GM18507 (cell line): ENCODE measurements at places on chromosomes 7 and 10.

DNA sequence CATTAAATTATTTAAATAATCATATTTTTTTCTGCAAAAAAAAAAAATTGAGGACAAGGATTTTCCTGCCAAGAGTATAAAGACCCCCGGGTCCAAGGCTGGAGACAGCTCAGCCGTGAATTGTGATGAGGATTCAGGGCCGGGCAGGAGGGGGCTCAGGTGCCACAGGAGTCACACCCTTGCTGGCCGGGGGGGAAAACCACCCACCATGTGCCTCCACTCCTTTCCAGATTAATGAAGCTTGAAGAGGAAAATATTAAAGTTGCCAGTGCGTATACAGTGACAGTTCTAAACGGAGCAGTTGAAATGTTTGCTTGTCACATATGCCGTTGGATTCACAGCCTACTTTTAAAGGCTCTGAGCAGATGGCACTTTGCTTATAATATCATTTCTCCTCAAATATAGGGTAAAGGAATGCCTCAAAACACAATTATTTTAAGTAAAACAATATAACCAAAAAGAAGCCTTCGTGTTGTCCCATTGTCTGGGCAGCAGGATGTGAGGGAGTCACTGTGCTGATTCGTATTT lies 49.6 kb downstream of the ADARB2 start:
- no peak for DNase-seq

DNA sequence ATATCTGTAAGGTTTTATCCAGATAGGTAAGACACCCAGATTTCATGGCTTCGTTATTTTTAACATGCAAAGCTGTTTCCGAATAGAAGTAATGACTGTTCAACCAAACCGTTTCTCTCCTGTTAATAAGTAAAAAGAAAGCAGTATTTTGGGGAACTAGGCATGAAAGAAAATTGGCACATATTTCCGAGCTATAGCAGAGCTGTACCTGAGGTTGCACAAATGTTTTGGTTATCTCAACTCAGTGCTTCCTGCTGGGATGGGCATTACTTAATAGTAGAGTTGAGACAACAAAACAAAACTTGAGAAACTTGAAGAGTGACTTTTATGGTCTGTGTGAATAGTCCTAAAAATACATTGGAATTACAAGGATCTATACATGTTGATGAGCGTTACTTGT lies 564.3 kb upstream of the SORCS1 start:
- no peak for DNase-seq

DNA sequence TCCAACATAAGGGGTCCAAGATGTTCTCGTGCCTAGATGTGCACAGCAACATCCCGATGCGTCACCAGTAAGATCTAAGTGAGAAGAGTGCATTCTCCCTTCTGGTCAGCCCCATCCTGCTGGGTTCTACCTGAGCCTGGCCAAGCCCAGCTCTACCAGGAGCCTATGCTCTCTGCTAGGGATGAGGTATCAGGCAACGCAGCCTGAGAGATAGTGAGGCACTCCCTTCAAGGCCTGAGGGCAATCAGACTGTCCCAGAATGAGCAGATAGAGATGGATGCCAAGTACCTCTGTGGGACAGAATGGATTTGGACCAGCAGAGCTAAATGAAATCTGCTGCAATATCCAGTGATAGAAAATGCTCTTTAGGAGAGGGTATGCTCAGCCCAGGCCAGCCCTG lies 26.7 kb downstream of the DDC start:
- no peak for DNase-seq

DNA sequence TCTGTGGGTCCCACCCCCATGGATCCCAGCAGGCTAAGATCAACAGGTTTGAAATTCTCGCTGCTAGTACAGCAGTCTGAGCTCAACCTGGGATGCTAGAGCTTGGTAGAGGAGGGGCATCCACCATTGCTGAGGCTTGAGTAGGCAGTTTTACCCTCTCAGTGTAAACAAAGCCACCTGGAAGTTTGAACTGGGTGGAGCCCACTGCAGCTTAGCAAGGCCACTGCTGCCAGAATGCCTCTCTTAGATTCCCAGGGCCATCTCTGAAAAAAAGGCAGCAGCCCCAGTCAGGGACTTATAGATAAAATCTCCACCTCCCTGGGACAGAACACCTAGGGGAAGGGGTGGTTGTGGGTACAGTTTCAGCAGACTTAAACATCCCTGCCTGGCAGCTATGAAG lies 190.0 kb upstream of the CACNA2D1 start:
- DNase-seq = no peak

GRCh38 chr10:20265146-20265545 lies 448.9 kb downstream of the PLXDC2 start:
- DNase-seq = no peak

DNA sequence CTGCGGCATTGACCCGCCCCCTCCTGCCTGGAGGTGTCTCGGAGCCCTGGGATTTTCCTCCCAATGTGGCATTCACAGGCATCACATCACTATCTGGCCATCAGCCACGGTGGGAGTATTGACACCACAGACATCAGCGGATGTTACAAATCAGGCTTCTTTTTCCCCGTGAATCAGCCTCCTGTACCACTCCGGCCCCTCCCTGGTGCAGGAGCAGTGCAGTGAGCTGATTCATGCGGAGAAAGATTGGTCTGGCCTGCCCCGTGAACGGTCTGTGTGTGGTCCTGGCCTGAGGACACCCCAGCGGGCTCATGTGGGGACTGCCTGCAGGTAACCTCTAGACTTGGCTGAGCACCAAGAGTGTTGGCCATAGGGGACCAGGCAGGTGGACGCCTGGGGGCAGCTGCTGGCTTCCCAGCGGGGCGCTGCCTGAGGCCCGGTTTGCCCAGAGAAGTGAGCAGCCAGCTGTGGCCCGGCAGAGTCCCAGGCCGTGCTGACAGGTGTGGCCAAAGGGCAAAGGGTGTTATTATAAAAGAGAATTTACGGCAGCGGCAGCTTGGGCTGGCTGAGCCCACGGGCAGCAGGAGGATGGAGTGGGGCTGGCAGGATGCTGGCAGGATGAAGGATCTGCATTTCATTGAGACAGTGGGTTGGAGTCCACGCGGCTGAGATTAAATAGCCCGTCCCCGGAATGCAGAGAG lies 32.1 kb upstream of the GNA12 start:
- no peak for DNase-seq

- no peak for DNase-seq
Observed at GRCh38 chr10:75633568-75633967, 202.1 kb downstream of the LRMDA start.
